ENCODE measurements at places on chromosomes 3 and 15.

GRCh38 chr15:58138106-58138505 is at the start of gene AQP9:
TSS of gene AQP9 (plus strand) at chr15:58138381. CDS start at chr15:58138566, 185 bp downstream.
- no peak for DNase-seq

DNA sequence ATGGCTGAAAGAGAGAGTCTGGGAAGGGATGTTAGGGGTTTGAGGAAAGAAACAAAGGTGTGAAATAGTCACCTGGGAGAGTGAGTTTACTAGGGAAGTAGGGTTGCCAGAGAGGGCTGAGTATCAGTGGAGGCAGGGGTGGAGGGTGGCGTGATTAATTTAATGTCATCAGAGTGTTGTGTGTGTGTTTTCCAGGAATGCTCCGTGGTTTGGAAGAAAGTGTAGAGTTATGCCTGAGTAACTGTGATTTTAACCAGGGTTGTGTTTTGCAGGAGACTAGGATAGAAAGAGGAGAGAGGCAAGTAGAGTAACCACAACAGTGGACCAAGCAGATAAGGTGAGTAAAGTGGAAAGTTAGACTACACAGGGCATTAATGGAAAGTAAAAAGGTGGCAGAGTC is 27.2 kb downstream of the PLD1 start:
- DNase-seq = no peak

- DNase-seq = peak; percentile 69
Measured at GRCh38 chr3:131216801-131217200, 164.8 kb upstream of the NUDT16 start.

GRCh38 chr15:63079947-63080626 is 37.5 kb downstream of the TPM1 start:
- DNase-seq = no peak

DNA sequence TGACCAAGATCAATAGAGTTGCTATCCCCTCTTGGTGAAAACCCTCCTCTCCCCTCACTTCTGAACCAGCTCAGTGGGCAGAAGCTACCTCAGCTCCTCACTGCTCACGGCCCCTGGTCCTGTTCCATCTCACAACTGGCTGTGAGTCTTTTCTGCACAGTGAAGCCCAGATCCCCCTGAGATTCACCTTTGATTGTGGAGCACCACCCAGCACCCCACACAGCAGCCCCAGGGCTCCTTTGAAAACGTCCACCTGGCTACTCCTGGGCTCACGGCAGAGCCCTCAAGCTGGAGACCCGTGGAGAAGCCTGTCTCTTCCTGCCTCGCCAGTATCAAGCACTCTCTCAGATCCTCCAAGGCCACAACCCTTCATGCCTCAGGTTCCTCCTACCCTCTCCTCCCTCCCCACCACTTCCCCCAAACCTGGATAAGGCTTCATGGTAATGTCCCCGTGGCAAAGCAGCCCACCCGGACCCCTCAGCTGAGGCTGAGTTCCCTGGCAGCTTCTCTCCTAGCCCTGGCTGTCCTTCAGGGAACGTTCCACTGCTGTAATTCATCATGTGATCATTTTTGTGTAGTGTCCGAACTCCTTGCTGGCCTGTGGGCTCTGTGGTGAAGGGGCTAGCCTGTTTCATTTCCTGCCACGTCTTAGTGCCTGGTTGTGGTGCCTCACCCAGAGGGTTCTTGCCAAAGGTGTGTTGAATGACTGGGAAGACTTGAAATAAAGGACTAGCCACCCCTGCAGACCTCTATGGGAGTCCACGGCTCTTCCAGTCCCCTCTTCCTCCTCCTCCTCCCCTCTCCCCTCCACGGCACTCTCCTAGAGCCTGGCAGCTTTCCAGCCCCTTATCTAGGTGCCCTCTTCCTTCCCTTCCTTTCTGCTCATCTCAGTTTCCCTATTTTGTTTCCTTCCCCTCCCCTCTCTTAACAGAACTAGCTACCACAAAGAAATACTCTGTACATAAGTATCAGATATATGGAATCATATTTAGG is 44.5 kb downstream of the KY start:
- DNase-seq = peak; percentile 33

DNA sequence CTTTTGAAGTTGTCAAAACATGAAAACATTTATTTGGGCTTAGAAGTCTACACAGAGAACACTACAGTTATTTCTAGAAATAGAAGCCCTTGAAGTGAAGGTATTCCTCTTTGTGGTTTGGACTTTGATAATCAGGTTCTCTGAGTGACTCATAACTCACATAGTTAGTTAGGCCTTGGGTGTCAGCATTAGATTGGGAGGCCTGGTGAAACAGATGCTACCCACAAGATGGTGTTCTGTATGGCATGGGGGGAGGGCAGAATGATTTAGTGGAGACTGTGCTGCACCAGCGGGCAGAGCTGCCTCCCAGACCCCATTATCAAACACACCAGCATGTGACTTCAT is 108.9 kb upstream of the ETV5 start:
- DNase-seq = no peak
